Muscle of back (tissue), 13 donors: ENCODE measurements at places on chromosomes 5 and 9. TPM values are rescaled to one million over a fixed set of nuclear protein-coding genes. Genes with fewer than 3 reads are reported as not detected.

- DNase-seq: no peak
Observed at GRCh38 chr5:37184748-37185364, 64.3 kb downstream of the CPLANE1 start.

The ENTREP1 gene
- polyA plus RNA-seq: 37.7 TPM

The MEIKIN gene
- not detected for polyA plus RNA-seq

DNA sequence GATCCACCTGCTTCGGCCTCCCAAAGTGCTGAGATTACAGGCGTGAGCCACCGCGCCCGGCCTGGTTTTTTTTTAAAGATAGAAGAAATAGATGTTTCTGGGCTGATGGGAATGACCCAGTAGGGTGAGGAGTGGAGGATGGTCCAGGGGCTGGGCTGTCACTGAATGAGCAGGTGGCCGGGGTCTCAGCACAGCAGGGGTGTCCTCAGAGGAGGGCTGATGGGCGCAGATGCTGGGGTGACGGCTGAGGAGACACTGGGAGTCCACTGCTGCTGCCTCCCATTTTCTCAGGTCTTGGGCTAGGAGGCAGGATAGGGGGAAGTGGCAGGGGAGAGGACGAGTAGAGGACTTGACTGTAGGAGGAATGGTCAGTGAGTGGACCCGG is 2.3 kb upstream of the TOR4A start:
- DNase-seq: no peak

DNA sequence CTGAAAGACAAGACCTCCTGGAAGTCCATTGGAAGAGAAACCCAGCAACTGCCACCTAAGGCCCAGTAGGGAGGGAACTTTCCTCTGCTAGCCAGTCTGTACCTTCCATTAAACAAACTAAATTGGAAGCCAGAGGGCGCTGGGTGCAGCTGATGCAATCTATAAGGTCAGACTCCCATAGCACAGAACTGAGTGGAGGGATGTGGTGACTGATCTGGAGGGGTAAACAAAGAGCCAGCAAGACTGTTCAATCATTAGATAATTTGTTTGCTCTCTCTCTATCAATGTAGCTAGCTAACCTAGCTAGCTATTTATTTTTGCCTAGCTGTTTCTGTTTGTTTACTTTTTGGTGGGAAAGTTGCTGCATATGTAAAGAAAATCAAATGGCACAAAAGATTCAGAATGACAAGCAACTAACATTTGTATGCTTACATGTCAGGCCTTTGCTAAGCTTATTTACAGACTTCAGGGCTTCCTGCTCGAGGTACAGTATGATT is 291.8 kb upstream of the DAB2 start:
- peak; percentile 38 for DNase-seq

The ORM2 gene
- not detected for polyA plus RNA-seq

DNA sequence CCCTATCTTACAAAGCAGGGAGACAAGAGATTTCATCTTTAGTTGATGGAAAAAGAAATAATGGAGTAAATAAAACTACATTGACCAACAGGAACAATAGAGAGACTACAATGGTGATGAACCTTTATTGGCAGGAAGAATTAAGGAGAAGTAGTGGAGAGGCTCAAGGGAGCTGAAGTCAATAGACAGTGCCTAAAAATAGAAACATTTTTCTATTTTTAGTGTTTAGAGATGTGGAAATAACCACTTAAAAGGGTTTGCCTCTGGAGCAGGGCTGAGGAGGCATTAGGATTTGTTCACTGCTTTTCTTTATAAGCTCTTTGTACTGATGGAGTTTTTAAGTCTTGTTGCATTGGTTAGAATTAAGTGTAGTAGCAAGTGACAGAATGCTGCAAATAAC is 98.4 kb upstream of the ERCC6L2 start:
- DNase-seq: no peak

The LCN6 gene
- not detected for polyA plus RNA-seq

DNA sequence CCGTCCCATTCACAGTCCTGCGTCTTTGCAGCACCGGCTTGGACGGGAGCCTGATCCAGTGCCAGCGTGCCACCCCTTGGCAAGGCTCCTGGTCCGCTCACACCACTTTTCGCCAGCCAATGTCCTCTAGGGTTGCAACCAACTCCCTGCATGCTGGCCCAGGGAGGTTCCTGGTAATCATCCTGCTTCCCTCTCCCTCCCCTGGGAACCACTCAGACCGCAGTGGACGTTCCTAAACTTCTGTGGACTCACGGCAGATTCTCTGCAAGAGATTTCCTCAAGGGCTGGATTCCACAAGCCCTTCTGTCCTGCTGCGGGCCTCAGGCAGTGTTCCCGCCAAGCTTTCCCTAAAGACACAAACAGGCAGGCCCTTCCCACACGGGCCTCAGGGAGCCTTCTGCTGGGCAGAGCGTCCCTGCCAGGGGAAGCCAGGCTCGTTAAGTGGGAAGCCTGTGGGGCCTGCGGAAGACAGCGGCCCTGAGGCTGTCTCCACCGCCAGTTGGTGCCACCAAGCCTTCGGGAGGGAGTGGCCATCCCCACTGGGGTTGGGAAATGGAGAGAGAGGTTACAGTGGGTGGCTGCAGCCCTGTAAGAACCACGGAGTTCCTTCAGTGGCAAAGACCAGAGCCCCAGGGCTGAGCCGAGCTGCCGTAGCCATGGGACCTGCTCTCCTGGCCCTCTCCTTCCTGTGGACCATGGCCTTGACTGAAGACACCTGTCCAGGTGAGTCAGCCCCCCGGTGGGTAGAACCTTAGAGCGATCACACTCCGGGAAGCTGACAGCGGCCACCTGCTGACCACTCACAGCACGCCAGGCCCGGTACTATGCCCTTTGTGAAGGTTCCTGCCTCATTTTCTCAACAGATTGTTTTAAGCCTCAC is 16.4 kb upstream of the FCN2 start:
- no peak for DNase-seq

DNA sequence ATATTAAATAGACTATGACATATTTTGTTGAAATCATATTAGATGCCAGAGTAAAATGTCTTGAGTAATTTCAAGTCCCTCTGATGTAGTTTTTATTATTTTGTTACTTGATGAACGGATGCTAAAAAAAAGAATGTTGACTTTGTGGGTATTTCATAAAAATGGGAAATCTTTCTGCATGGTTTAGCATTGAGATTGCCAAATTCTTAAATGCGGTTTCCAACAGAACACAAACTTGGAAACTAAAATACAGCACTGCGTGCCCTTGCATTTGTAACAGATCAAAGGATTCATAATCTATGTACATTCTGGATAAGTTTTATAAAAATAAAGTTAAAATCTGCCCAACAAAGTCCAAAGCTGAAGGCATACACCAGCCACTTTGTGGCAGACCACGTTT is 425.5 kb upstream of the DAB2 start:
- DNase-seq: no peak

The KLHL3 gene
- 3.4 TPM for polyA plus RNA-seq
